ENCODE measurements at places on chromosomes 6 and 20.

- peaks cover 26% of the 10 kb centered on the region for H3K4me1 ChIP-seq
- DNase-seq, result no peak
- peaks cover 56% of the 10 kb centered on the region for H3K36me3 ChIP-seq
These were observed 1.6 kb downstream of the SRSF6 start for GRCh38 chr20:43459022-43459942.

DNA sequence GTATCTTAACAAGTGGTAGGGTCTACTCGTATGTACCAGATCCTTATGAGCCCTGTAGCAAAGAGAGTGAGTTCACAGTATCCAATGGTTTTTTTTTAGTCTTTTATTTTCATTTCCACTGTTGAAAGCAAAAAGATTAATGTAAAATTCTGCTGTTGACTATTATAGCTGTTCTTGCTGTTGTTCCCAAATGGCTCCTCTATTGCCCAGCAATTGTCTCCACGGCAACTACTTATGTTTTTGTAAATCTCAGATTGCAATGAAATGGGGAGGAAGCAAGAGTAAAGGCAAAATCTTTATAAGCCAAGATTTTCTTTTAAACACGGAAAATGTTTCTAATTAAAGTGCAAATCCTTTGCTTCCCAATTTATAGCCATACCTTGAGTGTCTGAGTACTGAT lies 406.1 kb downstream of the EPM2A start:
- no peak overlapping the region for H3K4me3 ChIP-seq
- H3K27ac ChIP-seq, result no peak overlapping the region
- no peaks in the 10 kb centered on the region for H3K27me3 ChIP-seq
- no peaks in the 10 kb centered on the region for H3K4me1 ChIP-seq
- H3K36me3 ChIP-seq, result no peaks in the 10 kb centered on the region
- no peak for DNase-seq

DNA sequence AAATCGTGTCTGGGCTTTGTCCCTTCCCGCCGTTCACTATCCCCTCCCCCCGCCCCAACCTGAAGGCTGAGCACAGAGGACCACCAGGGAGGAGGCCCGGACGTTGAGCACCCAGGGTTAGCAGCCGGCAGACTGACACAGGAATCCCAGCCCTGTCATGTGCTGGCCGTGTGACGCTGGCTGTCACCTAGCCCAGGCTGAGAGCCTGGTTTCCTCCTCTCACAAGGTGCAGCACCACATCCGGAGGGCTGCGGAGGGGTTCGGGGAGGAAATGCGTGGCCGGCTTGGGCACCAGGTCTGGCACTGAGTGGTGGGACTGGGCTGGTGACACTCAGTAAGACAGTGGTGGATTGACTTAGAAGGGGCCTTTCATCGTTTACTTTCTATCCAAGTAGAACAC lies 4.6 kb upstream of the LSM14B start:
- H3K4me3 ChIP-seq, result peak overlapping the region; percentile 65
- peaks cover 26% of the 10 kb centered on the region for H3K4me1 ChIP-seq

- DNase-seq, result no peak
- no peaks in the 10 kb centered on the region for H3K27me3 ChIP-seq
- H3K27ac ChIP-seq, result no peak overlapping the region
- no peak overlapping the region for H3K4me3 ChIP-seq
- H3K36me3 ChIP-seq, result peaks cover 8% of the 10 kb centered on the region
- no peaks in the 10 kb centered on the region for H3K4me1 ChIP-seq
These were observed 67.7 kb downstream of the GFRA4 start for GRCh38 chr20:3595541-3595940.

GRCh38 chr6:74713941-74714340 lies 491.9 kb downstream of the COL12A1 start:
- no peaks in the 10 kb centered on the region for H3K27me3 ChIP-seq
- H3K27ac ChIP-seq, result no peak overlapping the region
- no peak overlapping the region for H3K4me3 ChIP-seq
- DNase-seq, result no peak

- no peaks in the 10 kb centered on the region for H3K36me3 ChIP-seq
- no peak overlapping the region for H3K4me3 ChIP-seq
- no peak overlapping the region for H3K27ac ChIP-seq
- DNase-seq, result no peak
- H3K4me1 ChIP-seq, result no peaks in the 10 kb centered on the region
These were observed 405.6 kb downstream of the BTBD9 start for GRCh38 chr6:38234141-38234540.

- H3K27me3 ChIP-seq, result peaks cover 33% of the 10 kb centered on the region
- no peaks in the 10 kb centered on the region for H3K36me3 ChIP-seq
- DNase-seq, result no peak
These were observed 74.3 kb downstream of the ADGRG6 start for GRCh38 chr6:142376115-142376514.

- H3K27ac ChIP-seq, result no peak overlapping the region
- no peak for DNase-seq
- H3K27me3 ChIP-seq, result no peaks in the 10 kb centered on the region
- no peak overlapping the region for H3K4me3 ChIP-seq
- H3K36me3 ChIP-seq, result peaks cover 15% of the 10 kb centered on the region
- H3K4me1 ChIP-seq, result peaks cover 16% of the 10 kb centered on the region
These were observed 74.7 kb downstream of the SLC23A2 start for GRCh38 chr20:4926531-4927156.

All from T-helper 2 cell treated with Interferon-gamma antibody and Interleukin-4, amounts not matched to agents 5 μg/mL and 100 μg/mL, for 36 hours (primary cell).